K562 (cell line): ENCODE measurements at places on chromosomes 7 and 10. TPM values are rescaled to one million over a fixed set of nuclear protein-coding genes. Genes with fewer than 3 reads are reported as not detected.

Gene FFAR4
- not detected in 2 replicates for total RNA-seq

Gene SPDYE6
- total RNA-seq: not detected in 2 replicates

Gene MKX
- total RNA-seq: 0.07 TPM in 1 of 2 replicates, not detected in the other

Gene SYT15B
- total RNA-seq: 0.18 and 0.22 TPM in 2 replicates

Gene ACBD7
- 0.60 and 0.98 TPM in 2 replicates for total RNA-seq

Gene DENND2A
- 0.16 TPM in 1 of 2 replicates, not detected in the other for total RNA-seq

Gene FGL2
- total RNA-seq: 0.11 TPM in 1 of 2 replicates, not detected in the other

Gene CELF2
- total RNA-seq: 15.8 and 20.3 TPM in 2 replicates

Gene COPG2
- total RNA-seq: 42.4 and 43.0 TPM in 2 replicates

Gene PPP1R17
- total RNA-seq: not detected in 2 replicates

Gene CDC14C
- total RNA-seq: not detected in 2 replicates

Gene MBL2
- not detected in 2 replicates for total RNA-seq

Gene GPR37
- 0.07 TPM in 1 of 2 replicates, not detected in the other for total RNA-seq
